ENCODE measurements at places on chromosomes 4 and X. TPM values are rescaled to one million over a fixed set of nuclear protein-coding genes. Genes with fewer than 3 reads are reported as not detected.

DNA sequence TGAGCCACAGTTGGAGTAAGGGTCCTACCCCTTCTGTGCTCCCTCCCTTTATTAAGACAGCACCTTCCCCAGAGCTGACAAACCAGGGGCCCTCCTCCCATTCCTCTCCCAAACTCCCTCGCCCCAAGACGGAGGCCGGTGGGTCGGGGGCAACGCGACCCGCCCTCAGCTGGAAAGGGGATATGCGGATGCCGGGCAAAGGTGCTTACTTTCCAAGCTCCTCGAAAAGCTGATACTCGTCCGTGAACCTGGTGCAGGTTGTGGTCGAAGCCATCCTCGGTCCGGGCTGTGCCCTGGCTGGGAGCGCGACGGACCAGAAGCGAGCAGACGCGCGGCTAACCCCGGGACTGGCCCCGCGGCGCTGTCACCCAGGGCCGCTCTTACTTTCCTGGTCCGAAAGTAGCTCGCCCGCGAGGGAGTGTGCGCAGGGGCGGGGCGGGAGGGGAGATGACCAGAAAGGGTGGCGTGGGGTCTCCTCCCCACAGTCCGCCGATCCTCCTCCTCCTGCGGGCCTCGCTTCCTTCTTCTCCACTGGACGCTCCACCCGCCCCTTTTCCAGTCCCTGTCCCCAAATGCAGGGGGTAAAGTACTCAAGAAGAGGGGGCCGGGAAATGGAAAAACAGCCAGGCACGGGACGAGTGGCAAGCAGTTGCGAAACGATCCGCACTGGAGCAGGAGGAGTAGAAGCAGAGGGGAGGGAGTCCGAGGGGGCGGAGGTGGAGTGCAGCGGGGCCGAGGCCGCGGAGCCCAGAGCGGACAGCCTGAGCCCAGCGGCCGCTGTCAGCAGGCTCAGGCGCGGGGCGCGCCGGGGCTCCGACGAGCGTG is 531 bp downstream of the CAMK2D start:
- H3K27me3 ChIP-seq: no peaks in the 10 kb centered on the region
- H3K4me3 ChIP-seq: peak overlapping the region; percentile 86
- peaks cover 6% of the 10 kb centered on the region for H3K36me3 ChIP-seq
- DNase-seq: peak; percentile 60
- peaks cover 28% of the 10 kb centered on the region for H3K4me1 ChIP-seq
- peak overlapping the region; percentile 98 for H3K27ac ChIP-seq

Gene CBR4
- total RNA-seq: 16.8 TPM

GRCh38 chr4:11175374-11175773 is 253.3 kb downstream of the HS3ST1 start:
- H3K4me1 ChIP-seq: no peaks in the 10 kb centered on the region
- no peak for DNase-seq
- no peaks in the 10 kb centered on the region for H3K36me3 ChIP-seq
- no peaks in the 10 kb centered on the region for H3K27me3 ChIP-seq
- H3K4me3 ChIP-seq: no peak overlapping the region
- no peak overlapping the region for H3K27ac ChIP-seq

Gene FAM47E
- total RNA-seq: 0.54 TPM

- no peaks in the 10 kb centered on the region for H3K36me3 ChIP-seq
- H3K27ac ChIP-seq: no peak overlapping the region
- no peak overlapping the region for H3K4me3 ChIP-seq
- DNase-seq: peak; percentile 76
- peaks cover 14% of the 10 kb centered on the region for H3K4me1 ChIP-seq
- peaks cover 10% of the 10 kb centered on the region for H3K27me3 ChIP-seq
These were observed 8.9 kb upstream of the HTRA3 start for GRCh38 chr4:8260656-8261111.

DNA sequence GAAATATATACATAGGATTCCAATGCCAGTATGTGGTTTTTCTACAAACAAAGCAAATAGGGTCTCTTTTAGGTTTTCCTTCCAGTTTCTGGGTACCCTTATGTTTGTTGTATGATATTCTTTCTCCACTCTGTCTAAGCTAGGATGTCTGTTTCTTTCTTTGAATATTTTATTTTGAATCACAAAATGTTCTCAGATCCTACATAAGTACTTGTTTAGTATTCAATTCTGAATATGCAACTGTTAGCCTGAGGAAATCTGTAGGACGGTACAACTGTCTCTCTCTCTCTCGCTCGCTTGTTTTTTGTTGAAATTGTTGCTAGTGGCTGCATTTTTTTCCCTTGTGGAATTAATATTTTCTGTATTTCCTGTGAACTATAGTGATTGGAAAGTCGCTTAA is 163.2 kb downstream of the CCSER1 start:
- H3K4me3 ChIP-seq: no peak overlapping the region
- no peak for DNase-seq
- H3K27me3 ChIP-seq: no peaks in the 10 kb centered on the region
- H3K4me1 ChIP-seq: no peaks in the 10 kb centered on the region
- H3K27ac ChIP-seq: no peak overlapping the region
- H3K36me3 ChIP-seq: no peaks in the 10 kb centered on the region

DNA sequence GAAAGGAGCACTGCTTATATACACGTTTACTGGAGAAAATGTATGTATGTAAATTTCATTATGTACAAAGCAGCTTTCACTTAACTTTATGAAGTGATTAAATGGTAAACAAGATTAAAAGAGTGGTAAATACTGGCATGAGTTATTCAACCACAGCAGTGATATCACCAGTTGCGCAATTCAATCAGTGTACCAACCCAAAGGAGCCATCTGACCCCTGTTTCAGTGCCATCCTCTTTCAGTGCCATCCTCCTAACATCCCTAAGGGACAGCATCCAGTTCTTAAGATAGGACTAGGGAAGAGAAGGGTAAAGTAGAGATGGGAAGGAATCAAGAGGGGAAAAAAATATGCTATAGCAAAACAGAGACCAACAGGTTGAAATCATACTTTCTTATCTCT is 16.2 kb downstream of the HPF1 start:
- no peaks in the 10 kb centered on the region for H3K4me1 ChIP-seq
- H3K4me3 ChIP-seq: no peak overlapping the region
- peaks cover 5% of the 10 kb centered on the region for H3K36me3 ChIP-seq
- no peak overlapping the region for H3K27ac ChIP-seq
- H3K27me3 ChIP-seq: no peaks in the 10 kb centered on the region

DNA sequence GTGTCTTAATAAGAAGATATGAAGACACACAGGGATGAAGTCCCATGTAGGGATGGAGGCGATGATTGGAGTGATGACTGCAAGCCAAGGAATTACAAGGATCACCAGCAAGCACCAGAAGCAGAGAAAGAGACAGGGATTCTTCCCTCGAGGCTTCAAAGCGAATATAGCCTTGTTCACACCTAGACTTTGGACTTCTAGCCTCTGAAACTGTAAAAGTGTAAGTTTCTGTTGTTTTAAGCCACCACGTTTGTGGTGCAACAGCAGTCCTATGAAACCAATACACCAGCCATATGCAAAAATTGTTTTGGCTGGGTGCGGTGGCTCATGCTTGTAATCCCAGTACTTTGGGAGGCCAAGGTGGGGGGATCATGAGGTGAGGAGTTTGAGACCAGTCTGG is 9.8 kb upstream of the PDS5A start:
- no peak overlapping the region for H3K4me3 ChIP-seq
- no peaks in the 10 kb centered on the region for H3K4me1 ChIP-seq
- no peaks in the 10 kb centered on the region for H3K27me3 ChIP-seq
- no peak for DNase-seq
- no peaks in the 10 kb centered on the region for H3K36me3 ChIP-seq

- peak; percentile 11 for DNase-seq
- no peaks in the 10 kb centered on the region for H3K36me3 ChIP-seq
- peak overlapping the region; percentile 72 for H3K4me3 ChIP-seq
- peaks cover 16% of the 10 kb centered on the region for H3K4me1 ChIP-seq
- no peaks in the 10 kb centered on the region for H3K27me3 ChIP-seq
- peak overlapping the region; percentile 92 for H3K27ac ChIP-seq
These were observed 863 bp upstream of the FAM193A start for GRCh38 chr4:2535376-2536192.

- no peaks in the 10 kb centered on the region for H3K36me3 ChIP-seq
- no peak for DNase-seq
- no peaks in the 10 kb centered on the region for H3K4me1 ChIP-seq
- no peak overlapping the region for H3K27ac ChIP-seq
- no peaks in the 10 kb centered on the region for H3K27me3 ChIP-seq
These were observed 109.2 kb upstream of the GRPR start for GRCh38 chrX:16014171-16014570.

Data from astrocyte (in vitro differentiated cells and primary cell).